ENCODE measurements at places on chromosomes 16 and 17.
A peak's percentile ranks its signal among the peaks of the same experiment; 100 is the strongest.

DNA sequence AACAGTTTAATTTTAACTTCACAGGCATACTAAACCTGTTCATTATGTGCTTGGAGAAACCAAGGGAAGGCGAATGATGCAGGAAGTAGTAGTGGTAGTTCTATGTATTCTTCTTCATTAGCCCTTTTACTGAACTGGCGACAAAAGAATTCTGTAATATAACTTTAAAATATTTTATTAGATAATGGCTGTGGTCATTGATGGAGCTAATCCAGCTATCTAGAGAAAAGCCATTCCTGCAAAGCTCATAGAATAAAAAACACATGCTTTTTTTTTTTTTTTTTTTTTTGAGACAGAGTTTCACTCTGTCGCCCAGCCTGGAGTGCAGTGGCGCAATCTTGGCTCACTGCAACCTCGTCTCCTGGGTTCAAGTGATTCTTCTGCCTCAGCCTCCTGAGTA lies 23.5 kb downstream of the TANC2 start:
- no peak for DNase-seq

DNA sequence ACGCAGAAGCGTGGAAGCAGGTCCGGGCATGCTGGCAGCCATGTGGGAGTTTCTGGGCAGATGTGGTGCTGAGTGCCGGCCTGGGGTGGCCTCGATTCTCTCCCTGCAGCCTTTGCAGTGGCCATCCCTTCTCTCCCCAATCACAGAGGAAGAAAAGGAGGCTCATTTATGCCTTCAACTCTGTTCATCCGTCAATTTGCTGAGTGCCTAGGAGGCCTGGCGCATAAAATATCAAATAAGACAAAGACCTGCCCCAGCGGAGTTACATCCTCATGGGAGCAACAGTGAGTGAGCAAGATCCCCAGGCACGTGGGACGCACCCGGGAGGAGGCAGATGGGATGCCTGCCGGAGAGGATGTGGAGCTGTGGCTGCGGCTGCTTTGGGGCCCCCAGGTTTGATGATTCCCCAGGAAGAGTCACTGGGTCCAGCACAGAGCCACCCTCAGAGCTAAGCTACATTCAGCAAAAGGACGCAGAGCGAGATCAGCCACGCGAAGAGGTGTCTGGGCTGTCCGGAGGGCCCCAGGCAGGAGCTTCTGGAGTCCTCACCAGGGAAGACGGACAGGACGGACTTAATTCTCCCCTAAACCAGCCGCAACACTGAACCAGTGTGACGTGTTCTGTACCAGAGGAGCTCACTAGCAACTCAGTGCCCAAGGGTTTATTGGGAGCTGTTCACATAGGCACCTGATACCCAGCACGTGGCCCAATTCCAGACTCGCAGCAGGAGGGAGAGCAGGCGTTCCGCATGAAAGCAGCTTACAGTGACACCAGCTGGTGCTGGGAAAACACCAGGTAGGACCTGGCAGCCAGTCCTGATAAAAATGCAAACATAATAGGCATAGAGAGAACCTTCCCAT lies 11.3 kb downstream of the CA5A start:
- no peak for DNase-seq

DNA sequence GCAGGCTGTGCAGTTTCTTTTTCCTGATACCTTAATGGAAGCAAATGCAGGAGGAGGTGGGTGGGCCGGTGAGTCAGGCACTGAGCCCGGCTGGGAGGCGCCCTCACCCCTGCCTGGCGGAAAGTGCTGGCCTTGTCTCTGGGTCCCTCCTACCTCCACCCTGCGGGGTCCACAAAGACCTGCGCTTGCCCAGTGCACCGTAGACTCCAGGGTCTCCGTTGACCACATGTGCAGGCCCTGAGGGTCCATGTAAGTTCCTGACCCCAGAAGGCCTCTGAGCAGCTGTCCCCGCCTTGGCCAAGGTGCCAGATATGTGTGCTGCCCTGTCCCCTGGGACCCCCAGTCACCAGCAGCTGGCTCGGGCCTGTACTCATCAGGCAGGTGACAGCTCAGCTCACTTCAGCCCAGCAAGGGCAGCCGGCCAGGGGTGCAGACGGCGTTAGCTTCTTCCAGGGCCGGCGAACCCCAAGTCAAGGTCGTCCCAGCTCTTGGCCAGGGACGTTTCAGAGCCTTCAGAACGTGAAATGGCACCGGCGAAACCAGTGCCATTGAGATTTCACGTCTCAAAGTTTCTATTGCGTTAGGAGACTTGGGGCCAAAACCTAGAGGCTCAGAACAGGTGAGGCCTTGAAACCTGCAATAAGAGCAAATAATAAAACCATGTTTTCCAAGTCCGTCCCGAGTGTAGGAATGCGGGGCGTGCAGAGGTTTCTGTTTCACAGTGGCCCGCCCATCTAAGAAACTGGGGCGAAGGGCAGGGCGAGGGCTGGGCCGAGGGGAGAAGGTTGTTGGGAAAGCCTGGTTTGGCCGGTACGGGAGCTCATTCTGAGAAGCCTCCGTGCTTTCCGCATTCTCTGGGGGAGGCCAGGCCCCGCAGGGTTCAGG lies 12.1 kb downstream of the METRNL start:
- DNase-seq, result no peak

GRCh38 chr16:3171181-3171854 lies 16.7 kb upstream of the OR1F1 start:
- peak; percentile 67 for DNase-seq

GRCh38 chr16:8804313-8804712 lies 6.7 kb downstream of the PMM2 start:
- DNase-seq, result no peak

DNA sequence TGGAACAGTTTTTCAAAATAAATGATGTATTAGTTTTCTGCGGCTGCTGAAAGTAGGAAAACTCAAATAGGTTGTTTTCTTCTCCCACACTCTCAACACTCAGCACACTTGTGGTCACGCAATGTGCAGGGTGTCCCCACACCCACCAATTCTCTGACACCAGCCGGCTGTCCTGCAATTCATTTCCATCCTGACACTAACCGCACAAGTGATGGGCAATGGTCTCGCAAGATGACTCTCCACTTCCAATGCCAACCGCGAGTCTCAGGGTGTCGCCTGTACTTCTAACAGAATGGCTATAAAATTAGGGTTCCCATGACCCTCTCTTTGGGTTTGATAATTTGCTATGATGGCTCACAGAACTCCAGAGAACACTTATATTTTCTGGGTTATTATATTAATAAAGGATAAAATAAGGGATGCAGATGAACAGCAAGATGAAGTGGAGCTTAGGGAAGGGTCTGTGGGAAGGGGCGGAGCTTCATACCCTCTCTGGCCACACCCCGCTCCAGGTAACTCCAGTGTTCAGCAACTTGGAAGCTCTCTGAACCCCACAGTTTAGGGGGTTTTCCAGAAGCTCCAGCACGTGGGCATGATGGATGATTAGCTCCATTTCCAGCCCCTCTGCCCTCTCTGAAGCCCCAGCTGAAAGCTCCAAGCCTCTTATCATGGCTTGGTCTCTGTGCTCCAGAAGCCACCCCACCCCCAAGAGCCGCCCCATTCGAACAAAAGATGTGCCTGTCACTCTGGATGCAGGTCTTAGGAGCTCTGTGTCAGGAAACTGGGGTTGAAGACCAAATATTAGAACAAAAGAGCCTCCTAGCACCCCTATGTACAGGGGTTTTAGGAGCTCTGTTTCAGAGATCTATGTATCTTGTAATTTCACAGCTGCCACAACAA lies 19.8 kb downstream of the TAF1C start:
- no peak for DNase-seq

DNA sequence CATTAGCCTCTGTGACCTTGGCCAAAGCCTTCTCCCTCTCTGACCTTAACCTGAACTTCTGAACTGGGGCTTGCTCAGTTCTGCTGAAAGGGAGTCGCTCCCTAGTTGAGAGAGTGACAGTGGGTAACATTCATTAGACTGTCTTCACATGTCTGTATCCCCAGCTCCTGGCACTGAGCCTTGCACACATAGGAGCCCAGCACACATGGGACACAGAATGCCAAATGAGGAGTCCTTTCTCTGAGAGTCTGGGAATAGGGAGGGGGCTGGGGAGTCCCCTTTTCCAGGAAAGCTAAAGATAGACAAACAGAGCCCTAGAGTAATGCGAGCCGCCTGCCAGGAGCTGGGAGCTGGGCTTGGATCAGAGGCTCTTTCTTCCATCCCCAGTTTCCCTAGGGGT lies 2.5 kb downstream of the TAC4 start:
- no peak for DNase-seq

GRCh38 chr16:88781140-88782077 lies 3.6 kb downstream of the PIEZO1 start:
- DNase-seq, result peak; percentile 69

DNA sequence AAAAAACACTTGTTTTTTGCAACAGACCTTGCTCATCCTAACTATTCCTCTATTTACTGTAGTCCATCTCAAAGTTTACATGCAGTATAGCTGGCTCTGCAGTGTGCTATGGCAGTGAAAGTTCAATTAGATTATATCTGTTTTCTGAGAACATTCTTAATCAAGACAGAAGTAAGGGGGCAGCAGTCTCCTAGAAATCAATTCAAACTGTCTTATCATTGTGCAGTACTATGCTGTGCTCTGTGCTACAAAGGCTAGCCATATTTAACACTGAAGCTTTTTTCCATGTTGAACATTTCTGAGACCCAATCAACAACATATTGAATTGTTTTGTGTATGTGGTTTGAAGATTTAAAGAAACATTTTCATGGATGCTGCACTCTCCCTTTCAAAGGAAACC lies 11.4 kb downstream of the NETO2 start:
- DNase-seq, result no peak

- no peak for DNase-seq
Measured at GRCh38 chr17:43444223-43445008, 39.4 kb upstream of the DHX8 start.

DNA sequence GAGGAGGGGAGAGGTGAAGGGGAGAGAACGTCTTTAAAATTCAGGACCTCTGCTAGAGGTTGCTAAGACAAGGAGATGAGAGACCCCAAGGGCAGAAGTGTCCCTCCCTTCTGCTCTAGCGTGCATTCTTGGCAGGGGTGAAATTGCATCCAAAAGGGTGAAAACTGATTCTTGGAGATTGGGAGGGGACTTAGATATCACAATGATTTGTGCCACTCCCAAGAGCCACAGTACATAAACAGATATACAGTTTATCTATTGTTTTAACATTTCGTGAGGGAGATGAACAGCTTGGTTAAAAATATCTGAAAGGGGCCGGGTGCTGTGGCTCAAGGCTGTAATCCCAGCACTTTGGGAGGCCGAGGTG lies 12.8 kb downstream of the CAVIN1 start:
- no peak for DNase-seq

- DNase-seq, result no peak
Measured at GRCh38 chr16:73056921-73057290, 9.0 kb upstream of the ZFHX3 start.
